ENCODE measurements at places on chromosomes 11 and 22.

DNA sequence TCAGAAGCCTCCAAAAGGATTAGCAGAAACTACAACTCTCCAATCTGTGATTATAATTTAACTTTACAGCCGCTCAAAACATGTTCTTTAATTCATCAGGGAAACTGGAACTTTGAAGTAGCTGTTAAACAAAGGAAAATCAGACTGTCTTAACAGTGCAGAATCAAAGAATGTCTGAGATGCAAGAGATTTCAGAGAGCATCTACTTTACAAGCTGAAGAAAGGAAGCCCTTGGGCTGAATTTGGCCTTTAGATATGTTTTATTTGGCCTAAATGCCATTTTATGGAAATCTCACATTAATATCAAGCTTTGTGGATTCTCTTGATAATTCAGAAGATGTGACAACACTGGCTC, 281.5 kb upstream of the CTSC start:
- no peak for DNase-seq

- no peak for DNase-seq
Measured at GRCh38 chr11:22263613-22264012, 70.7 kb downstream of the ANO5 start.

GRCh38 chr11:110850846-110851245, 138.6 kb upstream of the ARHGAP20 start:
- no peak for DNase-seq

DNA sequence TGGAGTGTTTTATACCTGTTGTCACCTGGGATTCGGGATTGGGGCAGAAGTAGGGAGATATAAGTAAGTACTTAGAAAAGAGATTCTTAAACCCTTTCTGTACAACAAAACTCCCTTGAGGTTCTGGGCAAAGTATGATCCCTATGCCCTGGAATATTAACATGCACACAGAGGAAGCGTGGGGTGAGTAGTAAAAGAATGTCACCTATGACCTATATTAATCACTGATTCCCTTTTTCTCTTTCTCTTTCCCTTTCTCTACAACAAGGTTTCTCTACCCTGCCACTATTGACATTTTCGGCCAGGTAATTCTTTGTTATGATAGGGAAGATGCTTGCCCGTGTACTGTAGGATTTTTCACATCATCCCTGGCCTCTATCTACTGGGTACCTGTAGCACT, 209.7 kb upstream of the PLET1 start:
- DNase-seq = no peak

- DNase-seq = no peak
Measured at GRCh38 chr11:116576526-116576925, 196.3 kb downstream of the BUD13 start.

DNA sequence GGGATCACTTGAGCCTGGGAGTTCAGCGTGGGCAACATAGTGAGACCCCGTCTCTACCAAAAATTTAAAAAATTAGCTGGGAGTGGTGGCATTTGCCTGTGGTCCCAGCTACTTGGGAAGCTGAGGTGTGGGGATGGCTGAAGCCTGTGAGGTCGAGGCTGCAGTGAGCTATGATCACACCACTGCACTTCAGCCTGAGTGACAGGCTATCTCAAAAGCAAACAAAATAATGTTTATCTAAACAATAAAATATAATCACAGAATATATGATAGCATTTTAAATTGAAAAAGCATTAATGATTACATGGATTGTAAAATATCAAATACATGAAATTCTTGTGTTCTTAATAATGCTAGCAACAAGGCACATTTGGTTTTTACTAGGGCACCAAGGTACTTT, 2.7 kb downstream of the BEST1 start:
- no peak for DNase-seq

- no peak for DNase-seq
Measured at GRCh38 chr11:60498399-60498798, 5.8 kb downstream of the MS4A12 start.
